ENCODE measurements at places on chromosomes 3 and 15.

- DNase-seq: no peak
Observed at GRCh38 chr3:67458896-67459530, 195.4 kb downstream of the SUCLG2 start.

GRCh38 chr3:48301800-48302166 lies 31.7 kb downstream of the SPINK8 start:
- no peak for DNase-seq

- DNase-seq: no peak
Observed at GRCh38 chr3:31002730-31003129, 108.3 kb upstream of the GADL1 start.

- DNase-seq: no peak
Observed at GRCh38 chr3:9199775-9200174, 49.7 kb downstream of the SRGAP3 start.

DNA sequence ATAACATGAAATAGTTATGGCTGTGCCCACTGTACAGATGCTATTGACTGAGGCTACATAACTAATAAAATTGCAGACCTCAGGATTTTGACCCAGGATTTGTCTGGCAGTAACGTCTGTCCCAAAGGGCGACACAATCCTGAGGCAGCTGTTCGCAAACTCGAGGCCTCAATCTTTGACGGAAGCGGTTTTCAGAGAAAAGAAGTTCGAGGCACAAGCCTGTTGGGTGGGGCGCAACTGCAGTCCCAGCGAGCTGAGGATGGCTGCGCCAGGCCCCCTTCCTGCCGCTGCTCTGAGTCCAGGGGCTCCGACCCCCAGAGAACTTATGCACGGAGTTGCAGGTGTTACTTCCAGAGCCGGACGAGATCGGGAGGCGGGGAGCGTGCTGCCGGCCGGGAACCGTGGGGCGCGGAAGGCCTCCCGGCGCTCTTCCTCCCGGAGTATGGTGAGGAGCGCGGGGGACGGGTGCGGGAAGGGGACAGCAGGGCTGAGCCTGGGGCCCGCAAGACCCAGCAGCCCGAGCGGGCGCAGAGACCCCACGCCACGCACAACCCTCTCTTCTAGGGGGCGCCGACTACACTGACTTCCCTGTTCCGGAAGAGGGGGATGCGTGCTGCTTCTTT lies at the start of gene PARP15:
Gene PARP15, plus strand, starts transcription at position 242 of the 623 bp plus-strand sequence. Its CDS starts 18 bp downstream, at position 260.
- peak; percentile 34 for DNase-seq

DNA sequence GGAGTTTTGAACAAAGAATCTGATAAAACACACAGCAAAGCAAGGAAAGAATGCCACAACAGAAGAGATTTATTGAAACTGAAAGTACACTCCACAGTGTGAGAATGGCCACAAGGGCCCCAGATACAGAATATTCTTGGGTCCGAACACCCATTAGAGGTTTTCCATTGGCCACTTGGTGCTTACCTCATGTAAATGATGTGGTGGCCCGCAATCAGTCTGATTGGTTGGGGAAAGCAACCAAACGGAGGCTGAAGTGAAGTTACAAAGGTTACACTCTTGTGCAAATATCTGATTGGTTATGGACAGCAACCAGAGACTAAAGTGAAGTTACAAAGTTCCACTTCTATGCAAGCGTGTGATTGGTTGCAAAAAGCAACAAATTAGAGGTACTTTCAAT lies 20.4 kb downstream of the NSUN3 start:
- no peak for DNase-seq

GRCh38 chr3:89698208-89698830 lies 590.9 kb downstream of the EPHA3 start:
- DNase-seq: no peak

GRCh38 chr3:193498215-193498614 lies 56.5 kb downstream of the ATP13A4 start:
- DNase-seq: no peak

DNA sequence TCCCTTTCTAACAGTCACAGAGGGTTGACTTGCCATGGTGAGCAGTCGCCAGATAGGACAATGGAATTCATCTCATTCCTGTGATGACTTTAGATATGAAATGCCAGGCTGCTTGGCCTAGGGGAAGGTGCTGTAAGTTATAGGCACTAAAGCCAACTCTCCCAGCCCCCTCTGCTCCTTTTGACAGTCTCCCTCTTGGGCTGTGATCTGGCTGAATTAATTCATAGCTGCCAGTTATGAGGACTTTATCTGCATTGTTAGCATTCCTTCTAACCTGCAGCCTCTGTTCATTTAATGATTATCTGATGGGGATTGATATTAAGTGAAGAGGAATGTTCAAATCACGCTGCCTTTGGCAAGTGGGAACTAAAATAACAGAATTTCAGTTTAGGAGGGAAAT lies 427.1 kb upstream of the RASGRP1 start:
- no peak for DNase-seq

DNA sequence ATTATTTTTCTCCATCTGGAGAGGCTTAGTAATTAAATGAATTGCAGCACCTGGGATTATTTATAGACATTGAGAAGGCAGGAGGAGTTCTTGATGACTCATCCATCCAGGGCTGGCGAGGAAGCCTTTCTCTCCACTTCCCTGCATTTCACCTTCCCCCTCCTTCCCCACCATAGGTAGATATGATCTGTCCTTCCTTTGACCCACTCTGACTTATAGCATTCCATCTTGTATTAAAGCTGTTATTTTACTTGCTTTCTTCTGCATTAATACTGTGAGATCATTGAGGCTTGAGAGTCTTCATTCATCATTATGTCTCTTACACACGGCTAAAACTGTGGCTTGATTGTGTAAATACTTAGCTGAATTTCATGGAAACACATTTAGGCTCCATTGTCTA lies 288.8 kb downstream of the FEZF2 start:
- DNase-seq: no peak

- DNase-seq: no peak
Observed at GRCh38 chr15:100559330-100559729, 30.6 kb upstream of the CERS3 start.

DNA sequence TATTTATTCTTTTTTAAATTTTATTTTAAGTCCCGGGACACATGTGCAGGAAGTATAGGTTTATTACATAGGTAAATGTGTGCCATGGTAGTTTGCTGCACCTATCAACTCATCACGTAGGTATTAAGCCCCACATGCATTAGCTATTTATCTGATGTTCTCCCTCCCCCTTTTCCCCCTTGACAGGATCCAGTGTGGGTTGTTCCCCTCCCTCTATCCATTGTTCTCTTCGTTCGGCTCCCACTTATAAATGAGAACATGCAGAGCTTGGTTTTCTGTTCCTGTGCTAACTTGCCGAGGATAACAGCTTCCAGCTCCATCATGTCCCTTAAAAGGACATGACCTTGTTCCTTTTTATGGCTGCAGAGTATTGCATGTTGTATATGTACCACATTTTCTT lies 220.3 kb downstream of the OCA2 start:
- no peak for DNase-seq

DNA sequence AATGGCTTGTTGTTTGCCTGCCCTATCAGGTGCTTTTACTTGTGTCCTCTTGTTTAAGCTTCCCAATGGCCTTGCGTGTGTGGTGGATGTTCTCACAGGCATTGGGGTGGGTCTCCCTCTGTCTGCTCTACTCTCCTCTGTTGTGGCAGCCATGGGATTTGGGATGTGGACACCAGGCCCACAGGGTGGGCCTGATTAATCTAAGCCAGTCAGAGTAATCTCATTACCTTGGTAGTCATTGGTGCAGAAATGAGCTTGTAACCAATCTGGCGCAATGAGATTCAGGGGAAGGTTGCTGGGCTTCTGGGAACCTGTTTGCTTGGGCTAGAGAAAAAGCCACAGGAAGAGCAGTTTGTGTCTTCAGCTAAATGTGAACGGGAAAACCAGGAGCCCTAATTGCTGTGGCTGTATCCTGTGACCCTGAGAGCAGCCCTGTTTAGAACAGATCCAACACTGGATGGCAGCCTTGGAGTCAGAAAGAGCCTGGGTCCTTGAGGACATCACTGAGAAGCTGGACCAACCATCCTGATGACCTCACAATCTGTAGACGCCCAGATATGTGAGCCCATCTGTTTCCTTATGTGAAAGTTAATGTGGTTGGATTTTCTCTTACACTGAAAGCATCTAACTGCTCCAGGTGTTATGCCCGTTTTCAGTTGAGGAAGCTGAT lies 157.3 kb upstream of the UBE2E1 start:
- DNase-seq: no peak

DNA sequence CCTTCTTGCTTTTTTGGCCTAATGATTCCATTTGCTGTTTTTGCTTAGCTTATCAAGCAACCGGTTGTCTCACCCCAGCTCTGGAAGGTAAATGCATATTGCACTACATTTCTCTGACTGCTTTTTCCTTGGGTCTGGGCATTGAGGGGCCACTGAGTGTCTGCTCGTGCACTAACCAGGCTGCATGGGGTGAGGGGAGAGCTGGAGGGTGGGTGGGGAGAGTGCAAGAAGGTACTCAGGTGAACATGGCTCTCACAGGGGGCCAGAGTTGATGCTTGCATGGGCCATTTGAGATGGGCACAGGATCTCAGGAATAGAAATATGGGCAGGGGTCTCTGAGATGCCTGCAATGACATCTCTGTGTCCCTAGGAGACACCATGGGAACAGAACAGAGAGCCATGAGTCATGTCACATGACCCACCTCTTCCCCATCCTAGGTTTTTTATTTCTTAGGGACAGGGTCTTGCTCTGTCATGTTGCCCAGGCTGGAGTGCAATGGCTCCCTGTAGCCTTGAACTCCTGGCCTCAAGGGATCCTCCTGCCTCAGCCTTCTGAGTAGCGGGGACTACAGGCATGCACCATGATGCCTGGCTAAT lies 6.2 kb downstream of the ALPK3 start:
- DNase-seq: no peak

DNA sequence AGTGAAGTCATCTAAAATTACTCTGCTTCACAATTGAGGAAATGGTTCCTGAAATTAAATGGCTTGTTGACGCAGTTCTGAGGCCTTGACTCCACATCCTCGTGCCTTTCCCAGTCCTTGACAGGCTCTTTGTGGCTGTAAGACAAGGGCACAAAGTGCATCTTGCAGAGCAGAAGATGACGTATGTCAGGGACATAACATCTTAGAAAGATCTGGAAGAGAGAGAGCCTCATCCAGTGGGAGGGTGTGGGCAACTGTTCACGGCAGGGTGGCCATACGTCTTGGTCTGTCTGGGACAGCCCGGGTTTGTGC lies 91.0 kb downstream of the CHRNA7 start:
- no peak for DNase-seq

DNA sequence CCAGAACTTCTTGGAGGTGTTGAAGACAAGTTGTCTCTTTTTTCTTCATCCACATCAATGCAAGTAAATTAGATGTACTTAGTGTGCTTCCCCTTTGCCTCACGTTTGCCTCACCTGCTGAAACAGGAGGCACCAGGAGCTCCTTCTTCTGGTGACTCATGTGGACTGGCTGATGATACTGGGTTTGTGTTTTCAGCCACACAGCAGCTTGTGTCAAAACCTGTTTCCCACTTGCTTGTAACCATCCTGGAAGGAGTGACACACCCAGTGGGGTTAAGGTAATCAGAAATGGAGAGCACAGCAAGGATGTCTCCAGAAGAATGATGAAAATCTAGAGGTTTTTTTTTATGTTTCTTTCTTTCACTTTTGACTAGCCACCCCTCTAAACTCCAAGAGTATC lies 143.3 kb upstream of the RBMS3 start:
- no peak for DNase-seq

DNA sequence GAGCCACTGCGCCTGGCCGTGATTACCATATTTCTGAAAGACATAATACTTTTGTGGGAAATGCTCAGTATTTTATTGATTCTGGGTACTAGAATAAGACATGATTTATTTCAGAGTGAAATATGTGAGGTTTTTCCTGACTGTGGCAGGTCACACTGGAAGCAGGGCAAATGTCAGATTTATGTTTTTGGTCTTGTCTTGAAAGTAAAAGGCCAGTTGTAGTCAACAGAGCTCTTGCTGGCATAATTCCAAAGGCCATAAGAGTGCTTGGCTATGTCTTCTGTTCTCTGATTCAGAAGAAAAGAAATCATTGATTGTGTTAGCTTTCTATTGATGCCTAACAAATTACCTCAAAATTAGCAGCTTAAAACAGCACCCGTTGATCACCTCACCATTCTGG lies 176.4 kb downstream of the TJP1 start:
- no peak for DNase-seq

DNA sequence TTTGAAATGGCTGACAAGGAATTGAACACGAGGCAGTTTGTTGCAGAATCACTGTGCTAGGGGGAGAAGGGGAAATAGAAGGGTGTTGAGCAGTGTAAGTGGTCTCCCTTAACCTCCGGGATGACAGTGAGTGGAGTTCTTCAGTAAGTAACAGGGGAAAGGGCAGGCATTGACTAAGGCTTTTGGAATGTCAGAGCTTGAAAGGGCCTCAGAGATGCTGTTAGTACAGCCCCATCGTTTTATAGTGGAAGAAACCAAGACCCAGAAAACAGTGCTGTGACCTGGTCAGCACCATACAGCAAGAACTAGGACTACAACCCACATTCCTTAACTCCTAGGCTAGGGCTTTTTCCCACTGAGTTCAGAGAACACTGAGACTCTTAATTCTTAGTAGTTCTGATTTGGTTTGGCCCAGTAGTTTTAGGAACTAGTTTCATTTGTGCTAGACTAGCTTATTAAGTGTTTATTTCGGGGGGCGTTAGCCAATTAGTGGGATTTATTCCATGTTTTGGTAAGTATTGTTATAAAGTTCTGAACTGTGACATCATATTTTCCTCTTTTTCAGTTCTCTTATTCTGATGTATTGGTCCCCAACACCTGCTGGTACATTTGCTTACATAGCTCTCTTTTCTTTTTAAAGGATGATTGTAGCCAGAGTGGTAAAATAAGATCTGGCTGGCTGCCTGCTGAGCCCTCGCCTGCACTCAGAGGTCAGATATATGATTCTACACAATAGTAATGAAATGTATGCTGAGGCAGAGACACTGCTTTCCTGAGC lies 34.2 kb downstream of the RAB11A start:
- DNase-seq: no peak

DNA sequence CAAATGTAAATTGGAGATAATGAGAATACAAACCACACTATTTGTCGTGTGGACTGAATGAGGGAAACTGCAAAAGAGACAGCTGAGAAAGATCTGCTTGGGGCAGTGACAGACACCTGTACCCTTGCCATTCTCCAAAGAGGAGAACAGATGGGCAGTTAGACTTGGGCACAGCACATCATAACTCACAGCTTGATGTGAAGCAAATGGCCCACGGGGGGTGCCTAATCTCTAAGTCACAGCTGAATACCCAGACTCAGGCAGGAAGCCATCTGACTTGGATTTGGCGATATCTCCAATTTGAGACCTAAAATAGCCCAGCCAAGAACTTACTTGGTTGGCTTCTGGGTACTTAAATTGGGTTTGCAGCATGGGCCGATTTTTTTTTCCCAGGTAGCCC lies 10.0 kb upstream of the SLC6A11 start:
- DNase-seq: no peak

- peak; percentile 79 for DNase-seq
Observed at GRCh38 chr3:12187448-12188327, 29.0 kb upstream of the TIMP4 start.

Measured in stimulated activated CD4-positive, alpha-beta T cell treated with anti-CD3 and anti-CD28 coated beads, Interleukin-4, amount 100 ng/mL, for 48 hours (primary cell).